HepG2 (cell line): ENCODE measurements at places on chromosomes 2 and 18. TPM values are rescaled to one million over a fixed set of nuclear protein-coding genes. Genes with fewer than 3 reads are reported as not detected.
A peak's percentile ranks its signal among the peaks of the same experiment; 100 is the strongest.

LCT gene
- not detected in 2 replicates for total RNA-seq

RNF103 gene
- 12.6 and 19.8 TPM in 2 replicates for total RNA-seq

DNA sequence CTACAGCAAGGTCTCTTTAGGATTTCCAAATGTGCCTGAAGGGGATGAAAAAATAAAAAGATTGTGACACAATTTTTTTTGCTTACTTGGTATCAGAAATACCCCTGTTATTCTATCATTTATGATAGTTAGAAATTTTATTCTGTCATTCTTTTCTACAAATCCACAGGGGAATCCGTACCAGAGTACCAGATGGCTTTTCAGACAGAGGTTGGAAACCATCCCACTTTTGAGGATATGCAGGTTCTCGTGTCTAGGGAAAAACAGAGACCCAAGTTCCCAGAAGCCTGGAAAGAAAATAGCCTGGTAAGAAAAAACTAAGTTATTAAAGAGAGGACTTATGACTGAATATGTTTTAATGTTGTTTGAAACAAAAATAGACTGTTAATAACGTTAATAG is 92.6 kb upstream of the FAM117B start:
- no peak overlapping the region for H3K27ac ChIP-seq
- H3K36me3 ChIP-seq: no peaks in the 10 kb centered on the region; the same call in none of the 2 replicates
- H3K4me3 ChIP-seq: no peak overlapping the region
- no peak for DNase-seq

- H3K27me3 ChIP-seq: no peaks in the 10 kb centered on the region
- no peaks in the 10 kb centered on the region for H3K4me1 ChIP-seq
- DNase-seq: no peak
- no peaks in the 10 kb centered on the region for H3K36me3 ChIP-seq
- no peak overlapping the region for H3K4me3 ChIP-seq
- H3K27ac ChIP-seq: no peak overlapping the region
These were observed 227.4 kb upstream of the COL3A1 start for GRCh38 chr2:188746727-188747126.

DNA sequence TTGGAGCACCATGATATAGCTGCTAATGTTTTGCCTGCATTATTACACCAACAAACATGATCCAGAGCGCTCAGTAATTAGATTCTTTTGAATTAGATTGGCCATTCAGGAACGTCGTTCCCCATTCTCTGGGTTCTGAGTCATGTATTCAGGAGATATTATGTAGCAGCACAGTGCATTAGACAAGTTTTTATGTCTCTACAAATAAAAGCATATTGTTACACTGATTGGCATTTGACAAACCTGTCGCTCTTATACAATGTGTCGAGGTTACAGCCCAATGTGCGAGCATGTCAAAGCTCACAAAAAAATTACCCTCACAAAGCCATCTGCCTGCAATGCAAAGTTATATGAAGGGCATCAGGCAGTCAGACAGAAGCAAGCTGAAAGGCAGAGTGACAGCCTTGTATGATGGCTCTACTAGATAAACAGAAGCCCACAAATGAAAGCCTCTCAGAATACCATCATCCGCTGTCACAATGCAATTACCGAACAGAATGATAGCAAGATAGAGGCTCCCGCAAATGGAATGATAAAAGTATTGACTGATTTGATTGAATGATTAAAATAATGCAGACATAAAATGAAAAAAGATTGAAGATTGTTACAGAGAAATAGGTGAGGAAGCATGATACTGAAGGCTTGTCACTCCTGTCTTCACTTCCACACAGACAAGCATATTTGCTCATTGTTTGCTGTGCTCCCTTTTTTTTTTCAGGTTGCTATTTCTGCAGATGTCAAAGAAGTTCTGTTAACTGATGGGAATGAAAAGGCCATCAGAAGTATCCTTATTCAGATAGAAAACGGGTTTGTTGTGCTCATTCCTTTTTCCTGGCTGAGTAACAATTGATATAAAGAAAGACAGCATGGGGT is 234.6 kb upstream of the SIX3 start:
- H3K27ac ChIP-seq: no peak overlapping the region
- H3K36me3 ChIP-seq: no peaks in the 10 kb centered on the region
- no peak overlapping the region for H3K4me3 ChIP-seq
- no peak for DNase-seq
- no peaks in the 10 kb centered on the region for H3K4me1 ChIP-seq
- no peaks in the 10 kb centered on the region for H3K27me3 ChIP-seq

DNA sequence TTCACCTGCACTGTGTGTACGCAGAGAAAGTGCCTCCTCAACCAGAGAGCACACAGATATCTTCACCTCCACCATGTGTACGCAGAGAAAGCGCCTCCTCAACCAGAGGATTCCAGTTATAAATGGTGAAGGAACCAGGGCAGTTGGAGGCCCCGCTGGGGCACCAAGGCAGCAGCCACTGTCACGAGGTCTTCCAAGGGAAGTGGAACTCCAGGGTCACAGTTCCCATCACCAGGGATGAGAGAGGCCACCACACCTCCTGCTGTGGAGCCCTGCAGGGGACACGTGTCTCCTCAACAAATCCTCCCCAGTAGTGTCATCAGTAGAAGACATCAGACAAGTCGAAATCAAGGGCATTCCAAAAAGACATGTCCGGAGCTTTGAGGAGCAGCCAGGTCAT is 28.2 kb upstream of the NFATC1 start:
- DNase-seq: no peak
- H3K4me1 ChIP-seq: no peaks in the 10 kb centered on the region
- no peaks in the 10 kb centered on the region for H3K27me3 ChIP-seq
- no peak overlapping the region for H3K4me3 ChIP-seq

- DNase-seq: peak; percentile 57
- H3K4me1 ChIP-seq: peaks cover 32% of the 10 kb centered on the region
- no peaks in the 10 kb centered on the region for H3K36me3 ChIP-seq
These were observed 95.9 kb upstream of the MBOAT2 start for GRCh38 chr2:9099341-9099751.

DNA sequence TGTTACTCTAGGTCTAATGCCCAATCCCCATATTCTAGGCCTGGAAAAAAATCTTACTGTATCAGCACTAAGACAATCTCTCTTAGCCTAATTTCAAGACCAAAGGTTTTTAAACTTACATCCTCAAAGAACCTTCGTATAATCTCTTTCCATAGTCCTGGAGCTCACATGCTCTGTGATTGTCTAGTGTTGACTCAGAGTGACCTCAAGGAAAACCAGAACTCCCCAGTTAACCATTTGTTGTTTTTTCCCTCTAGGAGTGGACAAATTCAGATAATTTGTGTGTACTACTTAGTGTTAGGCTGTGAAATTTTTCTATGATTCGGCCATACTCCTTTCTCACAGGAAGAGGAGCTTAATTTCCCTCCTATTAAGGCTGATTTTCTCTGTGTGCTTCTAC is 536.1 kb downstream of the SLC4A3 start:
- no peaks in the 10 kb centered on the region for H3K27me3 ChIP-seq
- H3K4me1 ChIP-seq: no peaks in the 10 kb centered on the region
- H3K4me3 ChIP-seq: no peak overlapping the region
- no peak for DNase-seq

DNA sequence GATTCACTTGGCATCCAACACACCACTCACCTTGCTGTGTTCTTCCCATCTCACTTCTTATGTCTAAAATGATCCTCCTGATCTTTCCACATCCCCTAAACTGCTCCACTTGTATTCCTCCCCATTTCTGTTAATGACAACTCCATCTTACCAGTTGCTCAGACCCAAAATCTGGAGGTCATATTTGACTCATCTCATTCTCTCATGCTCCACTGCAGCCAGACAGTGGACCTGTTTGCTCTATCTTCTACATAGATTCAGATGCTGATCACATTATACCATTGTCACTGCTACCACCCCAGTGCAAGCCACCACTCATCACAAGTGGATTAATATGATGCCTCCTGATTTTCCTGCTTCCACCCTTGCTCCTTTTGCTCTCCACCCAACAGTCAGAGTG is 7.9 kb upstream of the NABP1 start:
- no peak overlapping the region for H3K4me3 ChIP-seq
- H3K27ac ChIP-seq: no peak overlapping the region
- H3K27me3 ChIP-seq: no peaks in the 10 kb centered on the region
- DNase-seq: no peak
- H3K4me1 ChIP-seq: no peaks in the 10 kb centered on the region
